CD8-positive, alpha-beta memory T cell (primary cell): ENCODE measurements at places on chromosomes 2 and 18.

- no peak for DNase-seq
These were observed 2.6 kb downstream of the NHEJ1 start for GRCh38 chr2:219158025-219158424.

DNA sequence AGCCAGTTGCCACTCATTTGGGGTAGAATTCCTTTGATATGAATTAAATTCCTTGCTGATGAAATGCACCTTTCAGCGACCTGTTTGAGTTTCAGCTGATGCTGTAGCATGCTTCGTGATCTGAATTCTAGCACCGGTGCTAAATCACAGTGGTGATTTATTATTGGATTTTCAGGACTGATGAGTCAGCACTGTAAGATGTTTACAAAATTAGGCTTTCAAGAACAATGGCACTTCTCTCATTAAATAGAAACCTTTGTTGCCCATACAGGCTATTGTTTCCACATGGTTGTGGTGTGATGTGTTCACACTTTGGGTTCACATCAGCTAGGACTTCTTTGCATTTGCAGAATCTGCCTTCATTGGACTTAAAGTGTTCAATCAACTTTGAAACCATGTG, 687.7 kb downstream of the ARHGAP15 start:
- no peak for DNase-seq

GRCh38 chr2:160646684-160647444, 153.3 kb upstream of the RBMS1 start:
- DNase-seq = no peak

DNA sequence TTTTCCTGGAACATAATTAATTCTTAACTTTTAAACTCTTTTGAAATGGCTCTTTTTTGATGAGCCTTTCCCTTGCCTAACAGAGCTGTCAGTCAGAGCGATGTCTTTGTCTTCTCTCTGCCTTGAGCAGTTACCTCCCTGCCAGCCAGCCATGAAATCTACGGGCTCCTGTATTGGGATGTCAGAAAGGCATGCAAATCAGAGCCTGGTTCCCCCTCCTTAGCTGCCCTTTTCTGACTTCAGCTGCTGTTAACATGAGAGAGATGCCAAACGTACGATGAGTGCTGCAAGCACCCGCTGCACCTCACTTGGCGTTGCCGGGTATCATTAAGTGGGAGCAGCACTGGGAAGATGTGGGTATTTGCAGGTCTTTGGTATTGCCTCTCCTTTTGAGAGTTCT, 131.4 kb upstream of the BOD1L2 start:
- DNase-seq = no peak

- no peak for DNase-seq
These were observed 29.6 kb upstream of the SNTG2 start for GRCh38 chr2:920999-921398.

DNA sequence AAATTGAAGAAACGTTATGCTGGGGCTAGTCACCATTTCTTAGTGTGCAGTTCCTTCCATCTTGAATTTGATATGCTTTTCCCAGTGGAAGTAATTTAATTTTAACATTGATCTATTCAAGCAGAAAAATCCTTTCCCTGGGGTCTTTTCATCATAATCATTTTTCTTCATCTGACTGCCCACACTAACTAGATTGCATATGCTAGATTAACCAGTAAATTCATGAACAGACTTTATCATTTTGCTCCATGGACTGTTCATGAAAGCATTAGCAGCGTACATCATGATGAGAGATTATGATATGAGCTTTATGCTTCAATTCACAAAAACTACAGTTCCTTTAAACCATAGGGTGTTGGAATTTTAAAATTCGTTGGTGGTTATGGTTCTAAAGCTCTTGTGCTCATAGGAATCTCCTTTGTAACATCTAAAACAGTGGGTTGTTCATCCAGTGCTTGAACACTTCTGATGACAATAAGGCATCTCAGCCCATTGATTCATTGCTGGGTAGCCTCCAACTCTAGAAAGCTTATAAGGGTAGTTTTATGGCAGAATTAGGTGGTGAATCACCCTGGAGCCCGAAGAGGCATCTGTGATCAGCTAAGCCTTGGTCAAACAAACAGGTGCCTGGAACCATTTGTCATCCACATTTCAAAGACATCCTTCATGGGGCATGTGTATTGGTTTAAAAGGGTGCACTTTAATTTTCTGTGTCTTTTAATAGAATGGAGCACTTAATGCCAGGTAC, 77.2 kb upstream of the NDUFV2 start:
- DNase-seq = no peak

- no peak for DNase-seq
These were observed 17.9 kb downstream of the DYSF start for GRCh38 chr2:71471276-71471675.

- DNase-seq = no peak
These were observed 104.5 kb downstream of the EPHA4 start for GRCh38 chr2:221467610-221468009.

DNA sequence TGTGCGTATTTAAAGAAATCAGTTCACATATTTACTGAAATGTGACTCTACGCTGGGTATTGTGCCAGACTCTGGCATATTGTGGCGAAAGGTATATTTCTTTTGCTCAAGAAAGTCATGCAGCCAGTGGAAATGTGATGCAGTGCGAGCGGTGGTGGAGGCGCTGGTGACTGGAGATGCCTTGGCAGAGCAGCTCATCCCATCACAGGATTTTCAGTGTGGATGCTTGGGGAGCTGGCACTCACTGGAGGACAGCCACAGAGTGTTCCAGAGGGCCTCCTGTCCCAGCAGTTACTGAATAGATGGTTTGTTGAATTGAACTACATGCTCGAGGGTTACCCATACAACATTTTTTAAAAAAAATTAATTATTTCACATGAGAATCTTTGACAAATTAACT, 117.6 kb downstream of the ZNF407 start:
- no peak for DNase-seq

- DNase-seq = no peak
These were observed 17.4 kb downstream of the TTC39C start for GRCh38 chr18:24031916-24032315.

DNA sequence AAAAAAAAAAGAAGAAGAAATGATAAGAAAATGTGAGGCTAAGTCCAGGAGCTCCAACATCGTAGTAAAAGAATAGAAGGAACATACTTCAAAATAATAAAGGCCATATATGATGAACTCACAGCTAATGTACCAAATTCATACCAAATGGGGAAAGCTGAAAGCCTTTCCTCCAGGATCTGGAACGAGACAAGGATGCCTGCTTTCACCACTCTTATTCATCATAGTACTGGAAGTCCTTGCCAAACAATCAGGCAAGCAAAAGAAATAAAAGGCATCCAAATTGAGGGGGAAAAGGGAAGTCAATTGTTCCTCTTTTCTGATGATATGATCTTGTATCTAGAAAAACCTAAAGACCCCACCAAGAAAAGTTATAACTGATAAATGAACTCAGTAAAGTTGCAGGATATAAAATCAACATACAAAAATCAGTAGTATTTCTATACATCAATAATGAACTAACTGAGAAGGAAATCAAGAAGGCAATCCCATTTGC, 170.6 kb downstream of the METTL4 start:
- DNase-seq = no peak

DNA sequence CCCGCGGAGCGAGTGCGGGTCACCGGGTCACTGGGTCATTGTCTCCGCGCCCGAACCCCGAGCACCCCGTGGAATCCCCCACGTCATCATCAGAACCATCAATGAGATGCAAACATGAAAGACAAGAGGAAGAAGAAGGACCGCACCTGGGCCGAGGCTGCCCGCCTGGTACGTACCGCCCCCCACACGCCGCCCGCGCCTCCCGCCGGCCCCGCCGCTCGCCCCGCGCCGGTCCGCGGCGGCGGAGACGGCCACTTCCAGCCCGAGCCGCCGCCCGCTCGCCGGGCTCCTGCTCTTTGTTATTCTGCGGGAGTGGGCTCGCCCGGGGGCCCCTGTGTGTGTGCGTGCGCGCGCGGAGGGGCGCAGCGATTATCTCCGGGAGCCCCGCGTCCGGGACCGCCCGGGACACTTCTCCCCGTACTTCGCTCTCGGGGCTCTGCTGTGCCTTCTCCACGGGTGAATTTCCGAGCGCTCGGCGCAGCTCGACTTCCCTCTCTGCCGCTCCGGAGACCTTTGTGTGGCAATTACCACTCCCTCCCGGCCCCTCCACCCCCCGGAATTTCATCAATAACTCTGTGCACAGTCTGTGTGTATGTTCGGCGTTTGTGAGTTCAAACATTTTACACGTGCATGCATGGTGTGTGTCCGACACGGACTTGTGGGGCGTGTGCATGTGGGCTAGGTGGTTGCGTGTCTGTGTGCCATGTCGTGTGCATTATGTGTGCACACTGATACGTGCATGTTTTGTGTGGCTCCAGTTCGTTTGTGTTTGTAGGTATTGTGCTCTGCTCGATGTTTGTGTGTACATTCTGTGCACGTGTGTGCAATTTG, 714 bp downstream of the ASXL3 start:
- no peak for DNase-seq

DNA sequence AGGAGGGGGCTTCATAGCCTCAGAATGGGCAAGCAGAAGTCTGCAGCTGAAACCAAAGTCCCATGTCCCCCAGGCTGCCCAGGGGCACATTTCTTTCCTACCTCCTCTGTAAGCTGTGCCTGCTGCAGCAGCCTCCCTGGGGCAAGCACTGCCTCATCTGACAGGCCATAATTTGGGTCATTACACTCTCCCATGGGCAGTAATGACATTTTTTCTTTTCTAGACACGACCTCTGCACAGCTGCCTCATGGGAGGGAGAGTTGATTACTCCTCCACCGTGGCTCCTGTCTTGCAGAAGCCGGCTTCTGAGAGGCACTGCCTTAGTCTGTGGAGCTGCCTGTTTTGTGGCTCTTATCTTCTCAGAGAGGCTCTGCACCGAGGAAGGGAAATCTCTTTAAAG, 268.9 kb downstream of the TDRD15 start:
- DNase-seq = no peak

GRCh38 chr2:121080013-121080772, 204.8 kb downstream of the TFCP2L1 start:
- peak; percentile 8 for DNase-seq

GRCh38 chr18:76977684-76978232, 154.8 kb downstream of the MBP start:
- DNase-seq = no peak

GRCh38 chr2:53668624-53669026, 99.0 kb upstream of the CHAC2 start:
- no peak for DNase-seq

- no peak for DNase-seq
These were observed 99.6 kb downstream of the ATL2 start for GRCh38 chr2:38277245-38278116.
